ENCODE measurements at places on chromosomes 2 and 18. TPM values are rescaled to one million over a fixed set of nuclear protein-coding genes. Genes with fewer than 3 reads are reported as not detected.

Gene SFT2D3
- 3.1 TPM for total RNA-seq

Gene ADD2
- 46.2 TPM for total RNA-seq

DNA sequence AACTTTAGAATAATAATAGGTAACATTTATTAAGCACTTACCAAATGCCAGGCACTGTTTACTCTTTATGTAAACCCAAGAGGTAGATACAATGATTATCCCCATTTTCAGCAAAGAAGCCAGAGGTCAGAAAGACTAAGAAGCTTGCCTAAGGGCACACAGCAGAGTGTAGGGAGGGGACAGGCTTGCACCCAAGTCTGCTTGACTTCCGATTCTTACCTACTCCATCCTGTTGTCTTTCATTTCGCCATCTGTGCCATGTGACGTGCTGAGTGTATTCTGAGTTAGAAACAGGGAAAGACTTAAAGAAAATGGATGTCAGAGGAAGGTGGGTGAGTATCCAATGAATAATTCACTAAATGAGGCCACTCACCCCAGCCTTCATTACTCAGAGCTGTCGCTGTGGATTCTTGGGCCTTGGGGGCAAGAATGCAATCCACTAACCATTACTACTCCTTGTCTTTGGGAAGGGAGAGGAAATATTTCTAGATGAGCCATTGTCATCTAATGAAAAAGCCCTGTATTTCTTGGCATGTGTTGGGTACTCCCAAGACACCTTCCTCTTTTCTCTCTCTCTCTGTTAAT, 76.4 kb upstream of the BCL11A start:
- no peak for DNase-seq

DNA sequence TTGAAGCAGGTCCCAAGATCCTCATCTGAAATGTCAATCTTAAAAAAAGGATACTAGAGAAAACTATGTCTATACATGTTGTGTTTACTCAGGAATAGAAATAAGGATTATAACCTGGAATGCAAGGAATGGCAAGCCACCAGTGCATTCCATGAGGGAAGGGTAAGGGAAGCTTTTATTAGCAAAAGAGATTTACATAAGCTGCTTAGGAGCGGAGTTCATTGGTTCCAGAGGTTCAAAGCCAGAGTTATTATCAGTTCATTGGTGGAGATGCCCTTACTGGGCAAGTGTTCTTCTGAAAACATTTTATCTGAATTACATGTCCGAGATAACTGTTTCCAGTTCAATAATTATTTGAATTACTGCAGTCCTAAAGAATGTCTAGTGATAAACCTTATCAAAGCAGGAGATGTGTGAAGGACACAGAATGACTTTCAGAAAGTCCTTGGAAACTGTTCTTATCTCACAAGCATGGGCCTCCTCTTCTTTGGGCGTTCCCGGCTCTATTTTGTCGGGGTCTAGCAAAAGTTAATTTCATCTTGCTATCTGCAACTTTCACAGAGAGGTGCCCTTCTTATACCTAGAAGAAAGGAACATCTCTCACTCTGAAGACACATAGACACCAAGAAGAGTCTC, 23.5 kb downstream of the COMMD1 start:
- DNase-seq, result no peak
